ENCODE measurements at places on chromosomes 3 and 15.

DNA sequence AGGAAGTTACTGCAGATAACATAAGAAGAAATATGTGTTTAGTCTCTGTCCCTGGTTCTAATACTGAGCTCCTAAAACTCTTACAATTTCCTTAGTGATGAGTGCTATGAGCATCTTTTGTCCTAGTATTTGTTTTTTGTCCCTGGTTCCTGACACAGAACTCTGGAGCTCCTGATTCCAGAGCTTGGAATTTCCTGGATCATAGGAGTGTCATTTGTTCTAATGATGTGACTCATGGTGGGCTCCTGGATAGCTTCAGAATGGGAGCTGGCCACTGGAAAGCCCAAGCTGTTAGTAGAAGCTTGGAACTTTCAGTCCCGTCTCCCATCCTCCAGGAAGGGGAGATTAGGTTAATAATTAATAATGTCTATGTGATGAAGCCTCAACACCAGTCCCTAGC, 98.2 kb downstream of the CNTN6 start:
- DNase-seq: no peak

- no peak for DNase-seq
These were observed 276.6 kb upstream of the LRTM1 start for GRCh38 chr3:55204417-55204816.

GRCh38 chr15:40075298-40076044, 33.2 kb downstream of the BMF start:
- no peak for DNase-seq

GRCh38 chr3:192249516-192249915, 477.8 kb downstream of the FGF12 start:
- DNase-seq: no peak

DNA sequence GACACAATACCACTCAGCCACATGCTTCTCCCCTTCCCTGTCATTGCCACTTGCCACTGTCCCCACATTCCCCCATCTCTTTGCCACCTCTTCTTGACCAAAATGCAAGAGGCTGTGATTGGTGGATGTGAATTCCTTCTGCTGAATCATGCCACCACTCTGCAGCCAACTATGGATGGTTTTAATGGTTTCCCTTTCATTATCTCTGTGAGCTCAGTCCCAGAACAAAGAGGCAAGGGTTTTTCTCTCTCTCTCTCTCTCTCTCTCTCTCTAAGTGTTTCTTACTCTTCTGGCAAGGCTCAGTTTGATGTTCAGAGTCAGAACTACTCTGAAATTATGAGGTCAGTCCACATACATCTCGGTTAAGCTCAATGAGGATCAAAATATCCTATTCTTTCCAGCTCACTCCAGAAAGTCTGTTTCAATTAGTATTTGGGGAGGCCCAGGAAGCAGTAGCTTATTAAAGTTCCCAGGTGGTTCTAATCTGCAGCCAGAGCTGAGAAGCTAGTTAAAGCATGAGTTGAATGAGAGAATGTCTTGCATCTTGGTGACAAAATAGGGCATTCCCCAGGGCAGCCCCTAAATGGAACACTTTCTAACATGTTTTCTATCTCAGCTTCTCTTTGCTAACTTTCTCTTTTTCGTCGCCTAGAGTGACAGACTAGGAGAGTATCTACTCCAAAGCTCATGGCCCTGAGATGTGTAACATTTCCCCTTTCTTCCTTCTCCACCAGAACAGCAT, 8.5 kb upstream of the ILDR1 start:
- no peak for DNase-seq

DNA sequence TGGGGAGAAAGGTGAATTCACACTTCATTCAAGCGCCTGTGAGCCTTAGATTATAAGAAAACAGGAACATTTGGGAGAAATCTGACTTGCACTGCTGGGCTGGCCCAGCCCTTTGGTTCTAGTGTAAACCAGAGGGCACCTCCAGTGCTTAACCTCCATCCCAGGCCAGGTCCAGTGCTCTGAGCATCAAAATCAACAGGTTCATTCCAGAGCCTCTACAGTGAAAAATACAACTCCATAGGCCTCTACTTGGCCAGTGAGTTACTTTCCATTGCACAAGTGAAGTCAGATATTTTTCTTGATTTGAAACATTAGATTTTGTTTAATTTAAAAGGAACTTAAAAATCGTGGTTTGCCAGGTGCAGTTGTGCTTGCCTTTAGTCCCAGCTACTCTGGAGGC, 3.0 kb downstream of the SNUPN start:
- DNase-seq: no peak

GRCh38 chr15:59013246-59013873, 25.9 kb downstream of the RNF111 start:
- DNase-seq: no peak

DNA sequence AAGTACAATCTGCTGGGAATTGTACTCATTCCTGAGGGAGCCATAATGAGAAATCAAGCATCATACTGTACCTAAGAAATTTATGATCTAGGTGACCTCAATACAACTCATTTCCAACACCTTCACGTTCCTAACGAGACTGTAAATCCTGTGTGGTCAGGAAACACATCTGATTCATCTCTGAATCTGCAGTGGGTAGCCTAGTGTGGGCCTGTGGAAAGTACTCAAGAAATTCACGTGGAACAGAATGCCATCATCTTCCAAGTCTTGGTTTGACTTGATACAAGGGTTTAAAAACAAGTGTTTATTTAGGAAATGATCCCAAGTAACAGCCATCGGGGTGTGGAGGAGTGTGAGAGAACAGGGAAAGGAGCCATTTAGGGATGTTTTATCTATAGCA, 568.9 kb downstream of the EDEM1 start:
- no peak for DNase-seq

DNA sequence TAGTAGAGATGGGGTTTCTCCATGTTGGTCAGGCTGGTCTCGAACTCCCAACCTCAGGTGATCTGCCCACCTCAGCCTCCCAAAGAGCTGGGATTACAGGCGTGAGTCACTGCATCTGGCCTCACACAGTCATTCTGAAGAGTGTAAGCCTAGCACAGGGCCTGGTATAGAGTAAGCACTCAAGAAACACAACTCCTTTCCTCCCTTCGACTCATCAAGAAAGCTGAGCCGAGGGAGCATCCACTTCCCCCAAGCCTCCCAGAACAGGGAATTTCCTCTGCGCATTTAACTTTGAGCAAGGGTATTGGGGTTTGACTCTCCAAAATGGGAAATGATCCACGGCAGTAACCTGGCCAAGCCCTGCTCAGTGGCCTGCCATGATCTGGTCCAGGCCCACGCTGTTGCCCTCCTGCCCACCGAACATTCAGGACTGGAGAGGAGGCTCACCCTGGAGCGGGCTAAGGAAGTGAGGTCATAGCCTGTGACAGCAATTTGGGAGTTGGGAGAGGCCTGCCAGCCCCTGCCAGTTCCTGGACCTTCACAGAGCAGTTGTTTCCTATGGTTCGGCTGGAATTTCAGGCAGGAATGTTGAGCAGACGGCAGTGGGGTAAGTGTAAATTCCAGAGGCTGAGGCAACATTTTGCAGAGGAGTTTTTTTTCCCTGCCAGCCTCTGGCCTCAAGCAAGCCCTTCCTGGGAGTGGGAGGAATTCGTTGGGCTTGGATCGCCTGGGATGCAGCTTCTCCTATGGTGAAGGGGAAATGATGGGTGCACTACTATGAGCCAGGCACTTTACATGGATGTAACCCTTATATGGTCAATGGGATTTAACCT, 21.2 kb upstream of the SMAD3 start:
- DNase-seq: no peak

- DNase-seq: no peak
These were observed 58.7 kb downstream of the SMAD3 start for GRCh38 chr15:67124111-67124510.

DNA sequence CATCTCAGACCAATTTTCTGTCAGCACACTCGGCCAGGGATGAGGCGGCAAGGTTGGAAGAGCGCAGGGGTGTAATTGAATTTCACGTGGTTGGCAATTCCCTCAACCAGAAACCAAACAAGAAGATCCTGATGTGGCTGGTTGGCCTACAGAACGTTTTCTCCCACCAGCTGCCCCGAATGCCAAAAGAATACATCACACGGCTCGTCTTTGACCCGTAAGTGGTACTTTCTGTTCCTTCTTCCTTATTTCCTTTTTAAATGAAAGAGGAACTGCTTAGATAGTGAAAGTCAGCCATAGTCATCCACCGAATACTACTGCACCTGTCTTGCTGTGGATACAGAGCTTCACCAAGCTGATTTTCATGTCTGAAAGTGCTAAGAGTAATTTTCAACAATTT, 60.1 kb downstream of the SGO1 start:
- DNase-seq: no peak

DNA sequence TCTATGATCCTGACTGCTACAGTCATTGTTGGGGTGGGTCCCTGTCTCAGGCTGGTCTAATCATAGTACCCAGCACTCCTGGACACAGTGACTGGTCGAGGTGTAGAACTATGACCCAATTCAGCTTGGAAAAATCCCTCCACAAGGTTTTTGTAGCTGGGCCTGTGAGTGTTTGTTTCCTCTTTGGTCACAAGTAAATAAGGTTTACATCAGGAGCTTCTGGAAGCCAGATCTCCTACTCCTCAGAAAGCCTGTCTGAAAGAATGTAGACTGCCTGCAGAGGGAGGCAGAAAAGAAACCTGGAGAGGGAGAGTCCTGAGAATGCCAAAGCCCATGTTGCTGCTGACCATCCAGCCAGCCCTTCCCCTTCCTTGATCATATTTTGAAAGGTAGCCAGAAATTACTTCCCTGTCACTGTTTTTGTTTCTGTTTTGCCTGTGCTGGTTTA, 123.2 kb downstream of the RAP2B start:
- no peak for DNase-seq

DNA sequence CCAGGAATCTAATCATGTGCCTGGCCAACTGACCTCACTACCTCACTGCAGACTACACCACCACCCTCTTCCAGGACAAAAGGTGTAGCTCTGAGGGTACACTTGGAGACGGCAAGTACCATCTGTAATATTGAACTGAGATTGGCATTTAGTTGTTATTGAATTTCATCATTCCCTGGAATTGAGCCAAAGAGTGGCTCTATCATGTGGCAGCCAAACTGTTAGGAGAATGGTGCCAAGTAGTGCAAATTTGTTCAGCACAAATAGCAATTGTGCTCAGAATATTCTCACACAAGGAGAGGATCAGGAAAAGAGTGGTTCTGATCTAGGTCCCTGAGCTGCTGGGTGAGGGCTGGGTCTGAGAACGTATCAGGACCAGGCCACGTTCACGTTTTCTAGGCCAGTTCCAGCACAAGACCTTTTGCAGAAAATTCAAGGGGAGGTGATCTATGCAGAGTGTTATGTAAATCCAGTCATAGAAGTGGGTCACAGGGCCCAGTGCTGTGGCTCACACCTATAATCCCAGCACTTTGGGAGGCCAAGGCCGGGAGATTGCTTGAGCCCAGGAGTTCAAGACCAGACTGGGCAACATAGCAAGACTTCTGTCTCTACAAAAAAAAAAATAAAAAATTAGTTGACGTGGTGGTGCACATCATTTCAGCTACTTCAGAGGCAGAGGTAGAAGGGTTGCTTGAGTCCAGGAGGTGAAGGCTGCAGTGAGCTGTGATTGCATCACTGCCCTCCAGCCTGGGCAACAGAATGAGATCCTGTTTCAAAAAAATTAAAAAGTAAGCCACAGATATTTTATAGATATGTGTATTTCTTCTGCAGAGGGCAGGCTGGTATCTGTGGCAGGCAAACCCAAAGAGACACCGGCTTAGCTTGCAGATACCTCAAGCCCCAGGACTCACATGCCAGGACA, 31.9 kb upstream of the CFAP161 start:
- no peak for DNase-seq

- no peak for DNase-seq
These were observed 20.3 kb upstream of the ADAMTS7 start for GRCh38 chr15:78831229-78832207.

DNA sequence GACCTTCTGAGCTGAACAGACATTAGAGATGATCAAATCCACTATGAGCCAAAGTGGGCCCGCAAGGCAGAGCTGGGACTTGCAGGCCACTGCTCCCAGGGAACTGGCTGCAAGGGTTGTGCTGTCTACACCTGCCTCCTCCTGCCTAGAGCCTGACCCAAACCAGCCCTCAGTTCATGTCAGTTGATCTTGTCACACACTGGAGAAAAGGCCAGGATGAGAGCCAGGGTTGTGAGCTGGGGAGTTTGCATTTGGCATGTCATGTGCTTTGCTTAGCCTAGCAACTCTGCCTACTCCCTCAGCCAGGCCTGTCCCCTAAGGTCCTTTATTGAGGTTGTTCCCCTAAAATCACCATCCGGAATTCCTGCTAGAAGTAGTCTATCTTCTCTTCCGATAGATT, 67.8 kb downstream of the RAB11A start:
- DNase-seq: no peak

DNA sequence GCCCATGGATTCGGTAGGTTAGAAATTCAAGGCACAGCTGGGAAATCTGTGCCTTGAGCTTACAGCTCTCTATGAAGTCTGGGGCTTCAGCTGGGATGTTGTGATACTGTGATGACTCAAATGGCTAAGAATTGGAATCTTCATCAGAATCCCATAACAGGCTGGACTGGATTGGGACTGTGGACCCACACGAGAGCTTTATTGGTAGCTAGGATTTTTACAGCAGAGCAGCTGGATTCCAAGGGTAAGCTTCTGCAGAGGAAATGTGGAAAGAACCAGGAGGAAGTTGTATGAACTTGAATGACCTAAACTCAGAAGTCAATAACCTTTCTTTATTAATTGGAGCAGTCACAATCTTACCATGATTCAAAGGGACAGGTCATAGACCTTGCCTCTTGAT, 1187.1 kb downstream of the ROBO1 start:
- no peak for DNase-seq

GRCh38 chr3:29754346-29754745, 473.5 kb downstream of the RBMS3 start:
- no peak for DNase-seq

GRCh38 chr3:153670577-153670976, 450.6 kb upstream of the ARHGEF26 start:
- DNase-seq: no peak

GRCh38 chr3:185052631-185053030, 100.2 kb downstream of the C3orf70 start:
- DNase-seq: no peak

Measured in stimulated activated CD4-positive, alpha-beta T cell treated with anti-CD3 and anti-CD28 coated beads, TNF-alpha, amount 100 ng/mL, for 24 hours (primary cell).